Stimulated activated CD4-positive, alpha-beta T cell treated with anti-CD3 and anti-CD28 coated beads, Interleukin-4, amount 100 ng/mL, for 4 hours (primary cell): ENCODE measurements at places on chromosomes 3 and 15.

DNA sequence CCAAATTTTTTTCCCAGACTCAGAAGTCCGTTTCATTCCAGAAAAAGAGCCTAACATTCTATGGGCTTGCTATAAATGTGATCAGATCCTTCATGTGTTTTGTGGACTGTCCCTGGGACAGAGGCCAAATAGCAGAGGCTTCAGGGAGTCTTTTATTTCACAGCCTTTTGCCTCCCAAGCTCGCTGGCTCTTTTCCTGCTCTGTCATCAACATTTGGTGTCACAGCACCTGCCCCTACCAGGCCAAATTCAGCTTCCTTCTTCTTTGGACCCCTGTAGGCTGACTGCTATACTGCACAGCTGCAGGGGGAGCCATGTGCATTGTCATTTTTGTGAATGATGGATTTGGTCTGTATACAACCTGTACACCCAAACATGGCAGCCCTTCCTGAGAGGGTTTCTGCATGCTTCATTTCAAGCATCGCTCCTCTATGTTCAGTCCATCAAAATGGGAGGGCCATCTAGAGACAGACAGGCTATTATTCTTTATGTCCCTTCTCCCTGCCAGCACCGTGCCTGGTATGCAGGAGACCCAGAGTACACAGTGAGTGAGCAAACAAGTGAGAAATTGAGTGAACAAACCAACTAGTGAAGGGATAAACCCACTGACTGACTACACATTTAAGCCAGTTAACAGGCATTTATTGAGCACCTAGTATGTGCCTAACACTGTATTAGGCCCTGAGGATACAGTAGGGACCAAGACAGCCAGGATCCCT is 17.9 kb upstream of the RPP14 start:
- DNase-seq, result no peak

- DNase-seq, result no peak
Observed at GRCh38 chr3:29567501-29567900, 286.6 kb downstream of the RBMS3 start.

DNA sequence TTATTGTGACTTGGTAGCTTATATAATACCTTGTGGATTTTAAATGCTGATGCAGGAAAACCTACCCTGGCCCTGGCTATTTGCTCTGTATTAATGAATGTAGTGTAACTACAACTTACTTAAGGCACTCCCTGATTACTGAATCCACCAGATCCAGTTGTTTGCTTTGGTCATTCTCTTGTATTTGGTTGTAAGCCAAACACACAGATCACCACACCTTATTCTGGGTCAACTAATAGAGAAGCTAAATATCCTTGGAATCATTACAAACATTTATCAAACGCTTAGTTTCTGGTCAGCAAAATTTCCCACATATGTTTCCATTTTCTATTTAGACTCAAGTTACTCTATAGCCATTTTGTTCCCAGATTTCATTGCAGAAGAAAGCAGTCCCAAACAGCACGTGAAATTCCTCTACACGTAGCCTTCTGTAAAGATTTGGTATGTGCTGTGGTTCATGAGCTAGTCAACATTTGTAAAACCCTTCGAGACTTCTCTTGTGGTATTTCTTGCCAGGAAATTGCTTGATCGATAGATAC is 322.6 kb downstream of the MEX3B start:
- DNase-seq, result no peak

- DNase-seq, result no peak
Observed at GRCh38 chr15:85607141-85607806, 187.5 kb downstream of the KLHL25 start.

DNA sequence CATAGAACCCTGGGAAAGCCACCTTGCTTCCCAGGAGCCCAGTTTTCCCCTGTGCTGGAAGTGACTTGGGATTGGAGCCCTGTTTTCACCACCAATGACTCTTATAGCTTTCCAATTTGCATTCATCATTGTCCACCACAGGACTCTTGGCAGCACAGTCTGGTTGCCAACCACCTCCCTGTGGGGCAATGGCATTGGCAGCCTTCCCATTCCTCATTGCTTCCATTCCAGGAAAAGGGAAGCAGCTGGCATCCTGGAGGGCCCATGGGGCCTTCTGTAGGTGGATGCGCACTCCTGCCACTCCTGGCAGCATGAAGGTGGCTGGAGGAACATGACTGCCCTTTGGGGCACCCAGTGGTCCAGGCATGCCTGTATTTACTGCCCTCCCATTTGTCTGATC is 57.7 kb downstream of the FEM1B start:
- no peak for DNase-seq

DNA sequence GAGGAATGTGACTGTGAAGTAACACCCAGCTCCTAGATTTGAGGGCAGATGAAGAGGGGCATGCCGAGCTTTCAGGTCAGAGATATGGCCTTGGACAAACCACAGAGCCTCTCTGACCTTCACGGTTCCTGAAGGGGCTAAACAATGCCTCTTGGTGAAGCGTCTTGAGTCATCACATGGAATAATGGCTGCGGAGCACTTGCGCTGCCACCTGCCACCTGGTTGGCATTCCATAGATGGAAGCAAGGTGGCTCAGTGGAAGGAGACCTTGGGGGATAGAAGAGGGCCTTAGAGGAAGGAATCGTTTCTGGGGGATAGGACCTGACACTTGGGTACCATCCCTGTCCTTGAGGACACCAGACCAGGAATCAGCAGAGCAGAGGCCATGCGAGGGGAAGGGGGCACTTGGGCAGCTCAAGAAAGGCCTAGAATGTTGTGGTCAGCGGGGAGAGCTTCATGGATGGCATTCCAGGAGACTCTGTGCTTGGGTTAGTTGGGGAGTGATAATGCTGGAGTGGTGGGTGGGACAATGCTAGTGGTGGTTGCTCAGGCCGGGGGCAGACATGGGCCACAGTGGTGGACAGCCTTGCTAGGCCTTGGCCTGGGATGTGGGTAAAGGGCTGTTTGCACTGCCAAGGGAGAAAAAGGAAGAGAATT is 12.6 kb downstream of the MRAS start:
- no peak for DNase-seq

- no peak for DNase-seq
Observed at GRCh38 chr15:50067254-50067653, 51.8 kb downstream of the ATP8B4 start.

DNA sequence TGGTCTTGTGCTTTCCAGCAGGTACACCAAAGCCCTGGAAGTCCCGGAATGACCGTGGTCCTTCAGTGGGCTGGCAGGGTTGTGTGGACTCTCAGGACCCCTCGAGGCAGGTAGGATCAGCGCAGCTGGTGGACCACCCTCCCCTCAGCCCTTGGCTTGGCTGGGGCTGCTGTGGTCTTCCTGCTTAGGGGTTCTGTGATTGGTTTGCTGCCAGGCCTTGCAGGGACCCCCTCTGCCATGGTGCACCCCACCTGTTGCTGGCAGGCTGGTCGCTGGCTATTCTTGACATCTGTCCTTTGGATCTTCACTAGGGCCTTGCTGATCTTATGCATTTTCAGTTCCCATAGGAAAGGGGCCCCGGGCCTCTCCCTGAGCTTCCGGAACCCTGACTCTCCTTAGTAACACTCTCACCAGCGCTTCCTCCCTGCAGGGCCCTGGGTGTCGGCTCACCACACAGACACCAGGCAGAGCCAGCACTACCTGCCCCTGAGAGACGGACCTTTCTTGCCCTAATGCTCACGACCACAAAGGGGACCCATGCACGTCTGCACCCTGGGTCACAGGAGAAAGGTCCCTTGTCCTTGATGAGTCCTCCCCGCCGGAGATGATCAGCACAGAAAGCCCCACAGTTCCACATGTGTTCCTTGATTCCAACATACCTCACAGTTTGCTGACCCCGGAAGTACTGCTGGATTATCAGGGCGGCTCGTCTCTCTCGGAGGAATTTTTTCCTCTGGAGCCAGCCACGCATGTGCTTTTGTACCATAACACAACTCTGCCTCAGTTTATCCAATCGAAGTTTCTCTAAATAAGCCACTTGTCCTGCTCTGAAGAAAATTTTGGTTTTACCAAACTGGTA is 51.7 kb downstream of the MYO5C start:
- DNase-seq, result no peak

DNA sequence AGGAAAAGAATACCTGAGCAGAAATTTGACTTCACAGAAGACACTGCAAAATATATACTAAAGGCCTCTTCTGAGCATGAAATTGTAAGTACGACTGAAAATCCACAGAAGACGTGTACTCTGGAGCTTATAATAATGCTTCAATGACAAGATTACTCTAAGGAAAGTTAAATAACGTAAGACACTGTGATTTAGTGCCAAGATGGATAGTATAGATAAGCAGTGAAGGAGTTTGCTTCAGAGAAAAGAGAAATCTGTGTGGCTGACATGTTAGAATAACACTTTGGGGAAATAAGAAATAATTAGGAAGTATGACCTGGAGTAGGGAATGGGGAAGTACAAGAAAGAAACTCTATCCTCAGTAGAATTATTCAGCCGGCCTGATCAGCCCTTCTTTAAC is 28.9 kb downstream of the ALDH1A2 start:
- no peak for DNase-seq

GRCh38 chr3:155872904-155873646 is 2.6 kb downstream of the GMPS start:
- DNase-seq, result no peak

DNA sequence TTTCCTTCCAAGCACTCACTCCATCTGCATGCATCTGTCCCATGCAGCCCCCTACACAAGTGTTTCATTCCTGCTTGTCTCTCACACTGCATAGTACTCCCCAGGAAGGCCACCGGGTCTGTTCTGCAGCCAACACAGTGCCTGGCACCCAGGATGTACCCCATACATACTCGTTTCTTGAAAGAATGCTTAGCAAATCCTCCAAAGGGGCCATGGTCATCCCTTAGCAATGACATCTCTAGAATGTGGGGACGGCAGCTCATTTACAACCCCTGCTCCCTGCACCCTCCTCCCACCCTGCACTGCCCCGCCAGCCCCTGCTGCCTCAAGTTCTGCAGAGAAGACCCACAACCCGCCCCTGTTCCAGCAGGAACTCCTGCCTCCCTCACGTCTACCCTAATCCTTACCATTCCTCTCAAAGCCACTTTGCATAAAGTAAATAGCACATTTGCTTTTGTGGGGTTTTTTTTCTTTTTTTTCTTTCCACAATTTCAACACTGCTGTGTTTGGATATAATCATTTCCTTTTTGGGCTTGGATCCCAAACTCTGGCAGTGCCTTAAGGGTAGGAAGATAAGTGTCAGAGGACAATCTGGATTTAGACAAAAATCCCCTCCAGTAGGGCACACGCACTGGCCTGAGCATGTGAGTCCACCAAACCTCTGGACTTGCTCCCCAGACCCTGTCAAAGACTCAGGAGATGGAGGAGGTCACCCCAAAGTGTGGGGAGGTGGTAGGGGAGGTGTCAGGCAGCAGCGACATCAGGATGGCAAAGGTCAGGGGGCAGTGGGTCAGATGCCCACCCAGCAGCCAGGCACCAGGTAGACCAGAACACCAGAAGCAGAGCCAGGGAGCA is 68.4 kb downstream of the MEGF11 start:
- no peak for DNase-seq

- no peak for DNase-seq
Observed at GRCh38 chr3:11613851-11614487, 29.7 kb downstream of the VGLL4 start.

DNA sequence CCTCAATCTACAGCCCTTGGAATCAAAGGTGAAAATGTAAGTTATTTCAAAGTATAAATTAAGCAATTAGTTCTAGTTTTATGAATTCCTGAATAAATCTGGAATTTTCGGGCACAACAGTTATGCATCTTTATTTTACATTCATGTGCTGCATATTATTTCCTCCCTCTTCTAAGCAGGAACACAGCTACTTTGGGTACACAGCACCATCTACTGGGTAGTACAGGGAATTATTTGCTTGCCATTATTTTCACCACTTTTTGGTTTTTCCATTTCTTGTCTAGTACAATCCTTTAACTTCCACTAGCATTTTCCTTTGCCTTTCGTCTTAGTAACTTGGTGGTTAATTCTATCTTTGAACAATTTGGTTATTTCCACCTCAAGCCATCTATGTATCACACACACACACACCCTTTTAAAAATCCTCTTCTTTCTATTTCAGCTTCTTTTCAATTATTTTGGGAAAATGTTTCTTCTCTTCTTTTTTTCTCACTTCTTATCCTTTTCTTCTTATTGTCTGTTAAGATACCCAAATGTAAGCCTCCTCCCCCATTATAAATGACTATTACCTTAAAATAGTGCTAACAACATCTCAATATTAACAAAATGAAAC is 451.0 kb downstream of the MFSD1 start:
- DNase-seq, result no peak

DNA sequence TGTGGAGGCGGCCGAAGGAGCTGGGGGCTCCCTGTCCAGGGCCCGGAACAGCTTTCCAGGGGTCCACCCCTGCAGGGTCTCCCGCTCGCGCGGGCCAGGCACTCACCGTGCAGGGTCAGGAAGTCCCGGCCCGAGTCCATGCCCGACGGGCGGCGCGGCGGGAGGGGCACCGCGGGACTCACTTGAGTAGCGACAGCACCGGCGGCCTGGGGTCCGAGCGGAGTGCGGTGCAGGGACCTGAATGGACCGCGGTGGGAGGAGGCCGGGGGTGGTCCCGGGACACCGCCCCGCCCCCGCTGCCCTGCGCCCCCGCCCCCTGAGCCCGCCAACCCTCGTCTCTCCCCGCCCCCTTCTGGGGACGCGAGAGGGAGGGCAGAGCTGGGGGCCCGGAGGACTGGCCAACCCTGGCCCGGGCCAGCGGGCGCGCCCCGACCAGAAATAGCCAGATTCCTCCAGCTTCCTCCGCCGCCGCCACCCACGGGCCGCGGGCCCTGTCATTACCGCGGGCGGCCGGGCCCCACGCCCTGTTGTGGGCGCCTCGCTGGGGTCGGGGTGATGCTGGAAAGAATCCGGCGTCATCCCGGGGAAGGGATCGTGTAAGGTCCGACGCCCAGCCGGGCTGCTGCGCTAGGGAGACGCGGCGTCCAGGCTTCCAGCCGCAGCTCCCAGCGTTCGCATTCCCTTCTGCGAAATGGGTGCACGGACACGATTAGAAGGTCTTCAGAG is at the start of gene PLCD1:
Gene PLCD1 (minus strand): TSS at position 243 of the 726 bp plus-strand sequence. CDS start 103 bp downstream, at position 140.
- peak; percentile 16 for DNase-seq

DNA sequence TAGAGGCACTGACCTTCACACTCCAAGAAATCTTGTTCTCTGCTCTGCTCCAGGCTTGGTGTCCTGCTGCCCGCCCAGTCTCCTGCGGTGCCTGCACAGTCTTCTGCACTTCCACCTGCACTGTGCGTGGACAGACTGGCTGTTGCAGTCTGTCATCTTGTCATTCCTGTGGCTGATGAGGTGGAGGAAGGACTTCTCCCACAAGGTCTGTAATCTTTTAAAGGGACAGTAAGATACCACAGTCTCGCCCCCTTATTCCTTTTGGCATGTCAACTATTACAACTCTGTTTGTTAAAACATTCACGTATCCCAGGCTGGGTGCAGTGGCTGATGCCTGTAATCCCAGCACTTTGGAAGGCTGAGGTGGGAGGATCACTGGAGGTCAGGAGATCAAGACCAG is 54.1 kb upstream of the IGF2BP2 start:
- no peak for DNase-seq

- DNase-seq, result no peak
Observed at GRCh38 chr15:87121336-87121735, 1041.7 kb downstream of the AGBL1 start.

- no peak for DNase-seq
Observed at GRCh38 chr15:59303633-59304032, 69.0 kb downstream of the MYO1E start.

GRCh38 chr3:175357758-175358157 is 498.6 kb downstream of the NAALADL2 start:
- no peak for DNase-seq

GRCh38 chr3:152737021-152737908 is 97.7 kb upstream of the P2RY1 start:
- DNase-seq, result no peak
